ENCODE measurements at places on chromosomes 16 and 17. TPM values are rescaled to one million over a fixed set of nuclear protein-coding genes. Genes with fewer than 3 reads are reported as not detected.

ACSM2B gene
- total RNA-seq: not detected

TERB1 gene
- total RNA-seq: not detected

GRCh38 chr17:48616717-48617470 is 1.8 kb upstream of the HOXB8 start:
- no peak for DNase-seq

DNA sequence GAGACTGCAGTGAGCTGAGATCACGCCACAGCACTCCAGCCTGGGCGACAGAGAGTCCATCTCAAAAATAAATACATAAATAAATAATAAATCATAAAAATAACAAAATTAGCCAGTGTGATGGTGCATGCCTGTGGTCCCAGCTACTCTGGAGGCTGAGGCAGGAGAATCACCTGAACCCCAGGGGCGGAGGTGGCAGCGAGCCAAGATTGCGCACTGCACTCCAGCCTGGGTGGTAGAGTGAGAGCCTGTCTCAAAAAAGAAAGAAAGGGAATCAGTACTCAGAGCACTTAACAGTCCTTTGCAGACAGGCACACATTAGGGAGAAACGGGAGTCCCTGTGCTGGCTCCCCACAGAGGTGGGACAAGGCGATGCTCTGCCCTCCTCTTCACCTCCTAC is 25.1 kb downstream of the MAPK8IP3 start:
- no peak for DNase-seq

- peak; percentile 34 for DNase-seq
Observed at GRCh38 chr17:21029036-21029435, 13.8 kb downstream of the USP22 start.

- no peak for DNase-seq
Observed at GRCh38 chr17:61248399-61248798, 151.2 kb upstream of the TBX2 start.

- DNase-seq: no peak
Observed at GRCh38 chr16:54288835-54289241, 2.3 kb upstream of the IRX3 start.

- no peak for DNase-seq
Observed at GRCh38 chr17:68803164-68803929, 151.8 kb downstream of the ABCA8 start.

DNA sequence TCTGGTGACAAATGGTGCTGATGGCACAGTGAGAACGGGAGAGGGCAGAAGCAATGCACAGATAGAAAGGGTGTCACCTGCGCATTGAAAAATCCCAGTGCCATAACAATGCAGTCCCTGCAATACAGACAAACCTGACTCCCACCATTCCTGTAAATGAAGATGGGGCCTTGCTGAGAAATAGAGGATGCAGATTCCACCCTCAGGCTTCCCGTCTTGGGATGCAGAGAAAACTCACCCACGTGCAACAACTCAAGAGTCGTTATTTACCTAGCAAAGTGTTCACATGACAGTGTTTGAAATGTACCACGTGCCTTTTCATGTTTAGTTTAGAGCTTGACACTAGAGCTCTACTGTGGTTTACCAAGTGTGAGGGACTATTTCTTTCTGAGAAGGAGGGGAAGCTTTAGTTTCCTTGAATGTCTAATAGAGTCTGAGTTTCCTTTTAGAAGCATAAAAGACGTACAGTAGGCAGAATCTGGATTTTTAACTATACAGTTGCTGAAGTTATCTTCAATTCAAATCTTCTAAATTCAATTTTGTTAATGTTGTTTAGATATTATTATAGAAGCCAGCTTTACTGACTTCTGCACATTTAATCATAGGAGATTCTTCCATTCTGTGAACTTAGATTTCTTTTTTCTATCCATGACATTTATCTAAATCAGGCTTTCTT is 35.6 kb downstream of the WWOX start:
- no peak for DNase-seq
